ENCODE measurements at places on chromosomes 13 and 19.
A peak's percentile ranks its signal among the peaks of the same experiment; 100 is the strongest.

GRCh38 chr19:6528544-6529121 is 2.2 kb upstream of the TNFSF9 start:
- DNase-seq: peak; percentile 78

- DNase-seq: peak; percentile 70
Observed at GRCh38 chr19:18416778-18417249, 2.4 kb upstream of the SSBP4 start.

GRCh38 chr13:96100457-96101220 is 10.7 kb downstream of the HS6ST3 start:
- no peak for DNase-seq

- DNase-seq: no peak
Observed at GRCh38 chr19:870963-871401, 11.5 kb downstream of the CFD start.

DNA sequence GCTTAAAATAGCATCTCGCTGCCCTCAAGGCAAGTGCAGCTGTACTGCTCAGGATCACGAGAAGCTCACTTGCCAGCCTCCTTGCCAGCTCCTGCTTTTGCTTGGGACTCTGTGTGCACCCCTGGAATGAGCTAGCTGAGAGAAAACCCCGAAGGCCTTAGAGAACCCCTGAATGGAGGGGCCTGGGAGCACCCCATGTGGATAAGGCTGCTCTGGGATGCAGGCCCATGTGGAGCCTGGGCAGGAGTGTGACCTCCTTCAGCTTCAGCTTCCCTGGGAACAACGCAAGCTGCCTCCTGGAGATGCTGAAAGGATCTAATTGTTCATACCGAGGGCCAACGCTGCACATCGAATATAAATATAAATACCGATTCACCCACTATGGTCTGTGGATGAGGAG is 109.2 kb downstream of the HSPH1 start:
- DNase-seq: no peak

DNA sequence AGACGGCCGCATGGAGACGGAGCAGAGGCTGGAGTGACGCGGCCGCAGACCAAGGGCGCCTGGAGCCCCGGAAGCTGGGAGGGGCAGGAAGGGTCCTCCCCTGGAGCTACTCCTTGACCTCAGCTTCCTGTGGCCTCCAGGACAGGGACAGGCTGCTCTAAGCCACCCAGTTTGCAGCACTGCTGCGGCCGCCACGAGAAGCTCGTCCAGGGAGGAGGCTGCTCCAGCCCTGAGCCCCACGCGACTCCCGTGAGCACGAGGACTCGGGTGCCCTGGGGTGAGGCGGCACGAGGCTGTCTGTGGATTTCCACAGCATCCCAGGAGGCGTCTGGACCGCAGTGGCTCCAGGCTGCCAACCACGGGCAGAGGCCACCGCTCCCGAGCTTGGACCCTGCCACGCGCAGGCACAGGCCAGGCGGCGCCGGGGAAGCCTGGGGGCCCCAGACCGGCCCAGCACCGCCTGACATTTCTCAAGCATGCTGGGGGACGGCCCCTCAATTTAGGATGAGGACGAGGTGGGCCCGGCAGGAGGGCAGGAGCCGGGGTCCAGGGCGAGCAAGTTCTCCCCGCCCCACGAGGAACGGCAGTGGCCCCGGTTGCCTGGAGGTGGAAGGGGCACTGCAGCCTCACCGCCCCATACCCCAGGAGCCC is 10.7 kb downstream of the SBNO2 start:
- DNase-seq: no peak

- no peak for DNase-seq
Observed at GRCh38 chr13:20141238-20142022, 19.4 kb downstream of the GJA3 start.

DNA sequence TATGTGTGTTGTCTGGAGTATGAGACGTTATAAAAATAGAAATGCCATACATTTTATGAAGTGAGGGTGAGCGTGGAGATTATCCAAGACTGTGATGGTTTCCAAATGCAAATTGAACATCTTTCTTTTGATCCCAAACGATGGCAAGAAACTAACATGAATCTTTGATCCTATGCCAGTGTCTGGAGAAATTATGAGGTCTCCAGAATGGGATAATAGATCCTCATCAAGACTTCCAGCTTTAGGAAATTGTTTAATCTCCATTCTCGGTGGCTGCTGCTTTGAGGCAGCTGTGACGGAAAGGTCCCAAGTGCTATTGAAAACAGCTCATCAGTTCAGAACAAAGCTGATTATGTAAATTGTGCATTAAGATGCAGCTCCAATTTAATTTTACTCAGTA is 30.8 kb downstream of the CBY2 start:
- DNase-seq: no peak

GRCh38 chr19:39936020-39936419 is 1.6 kb upstream of the FCGBP start:
- no peak for DNase-seq

GRCh38 chr13:107374038-107374437 is 806.1 kb upstream of the ARGLU1 start:
- DNase-seq: no peak

All from B cell (primary cell).